Jurkat, Clone E6-1 (cell line): ENCODE measurements at places on chromosomes 7 and 10.

DNA sequence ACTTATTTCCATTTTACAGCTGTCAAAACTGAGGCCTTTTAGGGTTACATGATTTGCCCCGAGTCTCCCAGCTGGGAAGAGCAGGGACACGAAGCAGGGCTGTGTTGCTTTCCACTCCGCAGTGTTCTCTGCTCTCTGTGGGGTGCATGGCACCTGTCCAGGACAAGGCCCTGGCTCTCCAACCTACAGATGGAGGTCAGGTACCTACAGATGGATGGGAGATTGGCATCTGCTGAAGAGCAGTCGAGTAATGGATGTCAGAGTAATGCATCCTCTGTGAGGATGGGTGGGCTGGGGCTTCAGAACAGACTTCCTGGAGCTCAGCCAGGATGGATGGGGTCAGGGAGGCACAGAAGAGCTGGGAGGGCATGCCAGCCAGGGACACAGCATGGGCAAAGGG is 85.0 kb downstream of the EMX2 start:
- DNase-seq, result no peak

DNA sequence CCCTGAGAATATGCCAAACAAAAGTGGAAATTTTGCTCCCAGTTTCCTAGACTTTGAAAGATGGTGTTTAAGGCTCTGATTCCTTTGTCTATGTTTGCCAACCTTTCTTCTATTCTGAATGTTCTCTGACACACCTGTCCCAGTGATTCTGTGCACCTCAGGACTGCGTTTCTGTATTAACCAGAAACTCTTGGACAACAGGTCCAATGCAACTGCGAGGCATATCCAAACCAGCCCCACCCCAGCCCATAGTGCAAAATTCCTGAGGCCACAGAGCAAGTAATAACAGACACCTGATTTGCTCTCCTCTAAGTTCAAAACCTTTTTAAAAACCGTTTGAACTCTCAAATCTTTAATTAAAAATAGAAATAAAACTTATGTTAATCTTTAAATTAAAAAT is 37.0 kb upstream of the MSRB2 start:
- no peak for DNase-seq

- DNase-seq, result no peak
Measured at GRCh38 chr10:80068270-80068669, 10.2 kb upstream of the TMEM254 start.

- DNase-seq, result peak; percentile 49
Measured at GRCh38 chr10:24929056-24929544, 23.3 kb downstream of the PRTFDC1 start.

DNA sequence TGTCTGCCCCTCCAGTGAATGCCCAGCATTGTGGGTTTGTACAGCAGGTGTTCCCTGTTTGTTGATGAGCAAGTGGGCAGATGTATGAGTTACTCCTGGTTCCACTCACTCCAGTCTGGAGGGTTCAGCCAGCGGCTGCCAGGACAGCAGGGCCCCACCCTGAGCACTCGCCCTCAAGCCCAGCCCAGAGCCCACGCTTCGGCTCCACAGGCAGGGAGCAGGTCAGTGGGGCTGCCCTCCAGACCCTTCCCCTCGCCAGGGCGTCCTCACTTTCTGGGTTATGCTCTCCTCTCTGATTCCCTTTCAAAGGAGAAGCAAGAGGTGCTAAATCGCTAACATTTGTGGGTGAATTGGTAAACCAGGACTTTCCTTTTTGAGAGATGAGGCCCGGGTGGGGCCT is 4.8 kb upstream of the VIPR2 start:
- DNase-seq, result no peak

DNA sequence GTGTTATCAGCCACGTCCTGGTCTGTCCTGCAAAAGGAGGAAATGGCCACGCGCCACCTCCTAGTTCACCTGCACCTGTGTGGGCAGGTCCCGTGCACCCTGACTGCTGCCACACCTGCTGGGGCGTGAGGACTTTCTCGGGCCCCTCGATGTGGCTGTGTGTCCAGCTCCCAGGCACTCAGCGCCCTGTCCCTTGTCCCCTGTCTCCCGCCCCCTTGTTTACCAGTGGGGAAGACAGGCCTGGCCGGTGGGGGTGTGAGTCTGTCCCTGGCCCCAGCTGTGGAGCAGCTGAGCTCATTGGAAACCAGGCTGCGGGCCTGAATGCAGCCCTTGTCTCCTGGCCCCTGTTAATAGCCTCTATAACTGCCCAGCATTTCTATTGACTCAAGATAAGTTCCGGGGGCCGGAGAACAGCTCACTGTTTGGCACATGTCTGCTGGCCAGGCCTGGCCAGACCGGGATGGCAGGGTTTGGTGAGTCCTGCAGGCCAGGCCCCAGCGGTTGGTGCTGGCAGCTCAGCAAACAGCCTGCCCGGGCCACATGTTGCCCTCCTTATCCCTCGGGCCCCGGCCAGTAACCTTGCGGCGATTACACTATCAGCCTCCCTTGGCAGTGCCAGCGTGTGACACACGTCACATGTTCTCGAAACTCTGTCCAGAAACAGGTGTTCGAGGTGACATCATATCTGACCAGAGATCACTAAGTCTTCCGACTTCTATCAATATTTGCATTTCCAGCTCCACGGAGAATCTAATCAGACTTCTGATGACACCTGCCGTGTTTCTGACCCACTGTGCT is 52.1 kb downstream of the FOXL3 start:
- DNase-seq, result no peak

- DNase-seq, result no peak
Measured at GRCh38 chr7:16993543-16993942, 111.8 kb upstream of the AGR3 start.

- DNase-seq, result no peak
Measured at GRCh38 chr7:32586291-32587221, 91.3 kb downstream of the AVL9 start.
